ENCODE measurements at places on chromosomes 3 and 15.

- no peak for DNase-seq
Observed at GRCh38 chr3:132625613-132626012, 28.5 kb downstream of the ACKR4 start.

GRCh38 chr3:180989291-180990163 lies at the start of gene DNAJC19:
TSS of gene DNAJC19 (minus strand) at chr3:180989736. CDS start at chr3:180989602, 134 bp downstream.
- DNase-seq, result peak; percentile 82

GRCh38 chr3:16369885-16370284 lies 104.9 kb downstream of the OXNAD1 start:
- DNase-seq, result no peak

DNA sequence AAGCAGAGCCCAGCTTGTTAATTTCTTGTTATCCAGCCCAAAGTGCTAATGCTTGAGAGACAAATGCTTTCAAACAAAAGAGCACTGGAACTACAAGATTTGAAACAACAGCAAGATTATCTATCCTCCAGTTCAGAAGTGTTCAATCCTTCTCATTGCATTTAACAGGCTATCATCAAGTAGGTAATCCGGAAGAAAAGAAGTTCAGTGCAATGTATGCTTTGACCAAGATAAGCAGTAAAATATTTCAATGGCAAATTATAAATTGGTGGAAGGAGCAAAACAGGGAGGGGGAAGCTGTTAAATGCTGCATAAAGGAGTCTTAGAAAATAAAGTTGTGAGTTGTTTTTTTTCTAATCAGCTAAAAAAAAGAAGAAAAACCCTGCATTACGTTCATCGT lies 8.8 kb downstream of the LRIG1 start:
- DNase-seq, result no peak

GRCh38 chr15:101187820-101188636 lies 63.8 kb downstream of the CHSY1 start:
- no peak for DNase-seq

GRCh38 chr3:53156368-53156834 lies 4.6 kb upstream of the PRKCD start:
- no peak for DNase-seq

DNA sequence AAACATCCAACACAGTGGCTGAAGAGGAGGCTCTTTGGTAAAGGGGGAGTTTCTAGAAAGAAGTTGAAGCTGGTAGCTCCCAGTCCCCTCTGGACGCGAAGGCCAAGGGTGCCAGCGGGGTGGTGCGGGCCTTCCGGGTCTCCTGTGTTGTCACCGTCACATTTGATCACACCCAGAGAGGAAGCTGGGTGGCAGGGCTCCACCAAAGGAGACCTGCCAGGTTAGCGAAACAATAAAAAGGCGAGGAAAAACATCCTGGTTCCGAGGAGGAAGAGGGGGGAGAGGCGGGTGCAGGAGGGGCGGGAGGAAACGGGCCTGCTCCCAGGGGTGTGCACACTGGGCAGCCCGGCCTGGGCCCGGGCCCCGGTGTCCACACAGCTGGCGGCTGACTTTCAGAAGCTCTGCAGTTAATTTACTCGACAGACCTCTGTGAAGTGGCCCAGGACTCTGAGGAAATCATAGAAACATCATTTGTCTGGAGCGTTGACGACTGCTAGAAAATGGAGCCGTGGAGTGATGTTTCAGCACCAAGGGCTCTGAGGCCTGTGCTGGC lies 12.1 kb downstream of the HEG1 start:
- DNase-seq, result no peak

- peak; percentile 14 for DNase-seq
Observed at GRCh38 chr3:126389112-126389793, 5.5 kb upstream of the CFAP100 start.

GRCh38 chr3:113829576-113830354 lies 8.8 kb upstream of the GRAMD1C start:
- DNase-seq, result no peak

- no peak for DNase-seq
Observed at GRCh38 chr3:112512320-112512719, 13.0 kb upstream of the BTLA start.

DNA sequence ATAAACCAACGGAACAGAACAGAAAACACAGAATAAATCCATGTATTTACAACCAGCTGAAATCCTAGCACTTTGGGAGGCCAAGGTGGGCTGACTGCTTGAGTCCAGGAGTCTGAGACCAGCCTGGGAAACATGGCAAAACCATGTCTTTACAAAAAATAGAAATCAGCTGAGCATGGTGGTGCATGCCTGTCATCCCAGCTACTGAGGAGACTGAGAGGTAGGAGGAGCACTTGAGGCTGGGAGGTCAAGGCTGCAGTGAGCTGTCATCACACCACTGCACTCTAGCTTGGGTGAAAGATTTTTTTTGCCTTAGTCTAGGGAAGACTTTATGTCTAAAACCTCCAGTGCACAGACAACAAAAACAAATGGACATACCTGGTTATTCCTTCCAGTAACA lies 120.7 kb downstream of the STT3B start:
- DNase-seq, result no peak

GRCh38 chr3:11389386-11390268 lies 117.4 kb downstream of the ATG7 start:
- DNase-seq, result no peak

GRCh38 chr15:40543631-40544294 lies 21.1 kb downstream of the CCDC32 start:
- no peak for DNase-seq

GRCh38 chr3:73868688-73869315 lies 244.1 kb upstream of the PDZRN3 start:
- DNase-seq, result no peak

DNA sequence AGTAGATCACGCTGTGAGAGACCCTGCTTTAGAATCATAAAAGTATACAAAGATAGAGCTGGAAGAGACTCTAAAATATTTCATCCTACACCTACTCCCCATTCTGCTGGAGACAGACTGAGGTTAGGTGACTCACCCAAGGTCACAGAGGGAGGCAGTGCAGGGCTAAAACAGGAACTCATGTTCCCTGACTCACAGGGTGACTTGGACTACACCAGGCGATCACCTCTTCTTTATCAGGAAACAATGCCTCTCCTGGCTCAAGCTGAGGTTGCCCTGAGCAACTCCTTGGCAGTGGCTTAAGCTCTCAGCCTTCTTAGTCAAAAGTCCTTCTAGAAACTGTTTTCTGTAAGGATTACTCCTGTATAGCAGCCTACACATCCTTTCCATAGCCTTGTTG lies 26.4 kb upstream of the TNFAIP8L3 start:
- DNase-seq, result no peak

GRCh38 chr3:74844428-74844827 lies 230.0 kb upstream of the CNTN3 start:
- DNase-seq, result no peak

DNA sequence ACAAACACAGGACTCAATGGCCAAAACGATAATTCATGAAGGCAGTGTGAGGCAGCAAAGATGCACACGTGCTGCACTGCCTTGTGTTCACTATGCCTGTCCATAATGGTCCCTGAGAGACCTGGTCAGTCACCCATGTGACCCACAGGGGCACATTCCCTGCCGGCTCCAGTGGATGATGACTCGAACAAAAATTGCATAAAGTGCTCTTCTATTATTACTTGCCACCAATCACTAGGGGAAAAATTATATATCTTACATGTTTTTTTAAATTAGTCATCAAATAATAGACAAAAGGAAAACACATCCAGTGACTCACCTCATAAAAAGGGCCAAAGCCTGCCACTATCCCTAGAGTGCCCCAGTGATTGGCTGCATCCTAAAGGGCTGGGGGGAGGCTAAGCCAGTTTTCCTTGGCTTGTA lies 47.5 kb downstream of the UBP1 start:
- DNase-seq, result no peak

DNA sequence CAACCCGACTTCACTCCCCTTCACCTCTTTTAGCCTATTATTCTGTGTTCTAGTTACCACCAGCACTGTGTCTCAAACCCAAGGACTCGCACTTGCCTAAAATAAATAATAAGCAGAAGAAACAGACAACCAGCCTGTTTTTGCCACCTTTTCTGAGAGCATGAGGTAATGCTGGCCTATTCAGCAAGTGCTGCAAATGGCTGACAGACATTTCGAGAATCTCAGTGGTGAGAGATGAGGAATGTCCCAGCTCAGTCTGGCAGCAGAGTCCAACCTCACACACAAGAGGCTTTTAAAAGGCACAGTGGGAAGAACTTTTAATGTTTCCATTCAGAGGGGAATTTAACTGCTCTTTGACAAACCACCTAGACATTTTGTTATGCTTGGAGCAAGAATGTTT lies 143.3 kb upstream of the GMNC start:
- DNase-seq, result no peak

- no peak for DNase-seq
Observed at GRCh38 chr3:189013224-189013888, 158.4 kb upstream of the TPRG1 start.

DNA sequence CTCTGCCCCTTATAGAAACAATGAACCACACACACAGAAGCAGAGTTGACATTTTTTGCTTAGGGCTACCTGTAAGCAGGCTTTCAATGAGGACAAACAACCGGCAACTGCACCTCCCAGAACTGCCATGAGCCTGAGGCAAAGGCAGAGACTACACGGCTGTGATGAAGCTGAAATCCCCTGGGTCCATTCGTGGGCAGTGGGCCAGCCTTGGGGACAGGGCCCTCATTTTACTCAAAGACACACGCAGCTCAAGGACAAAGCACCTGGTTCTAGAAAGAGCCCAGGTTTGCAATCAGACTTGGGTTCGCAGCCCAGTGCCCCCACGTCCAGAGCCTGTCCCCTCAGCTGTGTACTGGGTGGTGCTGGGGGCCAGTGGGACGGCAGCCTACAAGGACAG lies 17.9 kb downstream of the FAM174B start:
- DNase-seq, result no peak

DNA sequence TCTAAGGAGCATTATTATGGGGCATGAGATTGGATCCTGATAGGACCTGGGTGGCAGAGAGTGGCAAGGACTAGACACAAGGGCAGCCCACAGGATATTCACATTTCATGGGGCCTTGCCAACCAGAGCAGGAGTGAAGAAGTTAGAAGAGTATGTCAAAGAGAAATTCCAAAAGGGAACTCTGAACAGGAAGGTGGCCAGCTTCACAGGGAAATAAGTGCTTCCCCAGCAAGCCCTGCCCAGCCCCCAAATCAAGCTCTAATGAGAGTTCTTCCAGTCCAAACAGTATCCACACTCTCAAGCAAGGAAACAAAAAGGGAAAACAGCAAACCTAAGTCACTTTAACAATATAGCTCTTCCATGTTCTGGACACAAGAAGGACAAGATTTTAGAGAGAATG lies 130.2 kb upstream of the COL8A1 start:
- no peak for DNase-seq

GRCh38 chr3:151196434-151196833 lies 6.6 kb downstream of the GPR171 start:
- no peak for DNase-seq

DNA sequence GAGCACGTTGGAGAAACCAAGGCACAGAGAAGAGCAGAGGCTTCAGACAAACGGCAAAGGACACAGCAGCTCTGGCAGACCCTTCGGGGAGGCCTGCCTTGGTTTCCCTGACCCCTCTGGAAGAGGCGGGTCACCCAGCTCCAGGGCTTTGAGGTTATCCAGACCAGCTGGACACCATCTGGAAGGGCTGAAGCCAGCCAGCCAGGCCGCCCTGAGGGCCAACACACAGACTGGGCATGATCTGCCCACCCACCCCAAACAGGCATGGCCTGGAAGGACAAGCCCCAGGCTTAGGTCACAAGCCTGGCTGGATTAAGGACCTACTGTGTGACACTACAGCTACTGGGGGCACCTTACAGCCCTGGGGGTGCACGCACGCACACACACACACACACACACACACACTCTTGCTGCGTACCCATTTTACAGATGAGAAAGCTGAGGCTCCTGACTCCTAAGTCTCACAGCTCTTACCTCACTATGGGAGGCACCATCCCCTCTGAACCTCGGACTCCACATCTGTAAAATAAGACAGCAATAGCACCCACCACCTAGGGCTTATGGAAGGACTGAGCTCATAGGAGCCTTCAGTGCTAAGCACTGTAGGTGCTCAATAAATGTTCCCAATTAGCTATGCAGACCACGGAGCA lies 10.8 kb downstream of the PLXND1 start:
- no peak for DNase-seq

DNA sequence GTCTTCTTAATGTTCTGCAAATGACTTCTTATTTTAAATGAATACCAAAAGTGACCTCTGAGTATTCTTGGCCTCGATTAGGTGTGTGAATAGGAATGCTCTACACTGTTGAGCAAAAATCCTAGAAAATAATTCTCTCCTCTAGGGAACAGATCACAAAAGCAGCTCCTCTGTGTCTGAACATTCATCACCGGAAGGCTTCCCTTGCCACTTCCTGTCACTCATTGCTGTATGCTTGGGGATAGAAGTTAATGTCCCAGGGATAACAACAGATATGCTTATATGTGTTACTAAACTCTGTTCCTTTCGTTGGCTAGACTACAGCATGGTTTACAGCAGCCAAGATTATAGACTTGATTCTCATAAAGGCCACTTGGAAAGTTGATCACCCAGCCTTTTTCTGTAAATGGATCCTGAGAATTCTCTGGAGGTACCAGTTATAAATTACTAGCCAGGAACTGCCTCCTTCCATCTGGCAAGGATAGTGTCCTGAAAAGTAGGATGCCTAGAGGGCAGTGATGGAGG lies 16.0 kb upstream of the PTX3 start:
- DNase-seq, result no peak

GRCh38 chr3:193086681-193087080 lies 154.3 kb upstream of the PLAAT1 start:
- DNase-seq, result no peak

DNA sequence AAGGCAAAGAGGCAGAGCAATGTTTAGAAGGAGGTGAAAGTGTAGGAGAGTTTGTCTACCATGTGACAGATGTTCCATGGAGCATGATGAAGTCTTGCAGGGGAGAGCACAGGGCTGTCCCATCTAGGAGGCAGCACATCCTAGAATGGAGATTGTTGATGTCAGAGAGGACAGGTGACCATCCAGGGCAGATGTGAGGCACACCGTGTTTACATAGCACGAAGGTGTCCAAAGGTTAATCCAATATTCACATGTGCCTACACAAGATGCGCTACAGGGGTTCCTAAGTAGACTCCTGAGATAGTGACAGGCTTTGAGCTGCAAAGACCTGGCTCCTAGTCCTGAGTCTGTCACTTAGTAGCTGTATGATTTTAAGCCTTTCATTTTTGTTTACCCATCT lies 219.3 kb upstream of the SLCO3A1 start:
- no peak for DNase-seq

DNA sequence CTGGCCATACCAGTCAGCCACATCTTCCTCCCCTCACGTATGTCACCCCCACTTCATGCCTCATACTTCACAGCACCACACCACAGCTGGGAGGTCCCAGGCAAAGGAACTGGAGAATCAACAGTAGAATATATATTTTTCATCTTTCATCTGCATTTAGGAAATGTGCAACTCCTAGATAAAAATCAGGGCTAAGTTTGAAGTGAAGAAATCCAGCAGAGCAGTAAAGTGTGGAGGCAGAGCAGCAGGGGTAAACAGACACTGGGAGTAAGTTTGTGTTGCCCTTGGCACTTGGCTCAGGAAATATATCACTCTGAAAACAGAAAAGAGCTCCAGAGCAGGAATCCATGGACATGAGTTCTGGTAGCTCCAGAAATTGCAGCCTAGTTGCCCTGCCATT lies 2.8 kb upstream of the HERC1 start:
- no peak for DNase-seq
